ENCODE measurements at places on chromosomes 5 and 9.

DNA sequence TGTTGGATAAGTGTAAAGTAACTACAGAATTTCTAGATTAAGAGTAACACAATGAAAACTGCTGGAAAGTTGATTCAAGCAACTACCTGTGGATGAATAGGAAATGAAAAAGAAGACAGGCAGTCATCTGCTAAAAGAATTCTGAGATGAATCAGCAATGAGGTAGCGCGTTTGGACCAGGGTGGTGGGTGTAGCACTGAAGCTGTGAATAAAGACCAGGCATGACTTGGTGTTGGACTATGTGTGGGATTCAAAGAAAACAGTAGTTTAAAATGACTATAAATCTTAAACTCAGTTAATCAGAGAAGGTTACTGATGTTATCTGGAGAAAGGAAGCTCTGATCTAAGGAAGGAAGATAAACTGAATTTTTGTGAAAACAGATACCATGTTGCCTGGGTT, 159.8 kb downstream of the FBN2 start:
- DNase-seq: no peak

DNA sequence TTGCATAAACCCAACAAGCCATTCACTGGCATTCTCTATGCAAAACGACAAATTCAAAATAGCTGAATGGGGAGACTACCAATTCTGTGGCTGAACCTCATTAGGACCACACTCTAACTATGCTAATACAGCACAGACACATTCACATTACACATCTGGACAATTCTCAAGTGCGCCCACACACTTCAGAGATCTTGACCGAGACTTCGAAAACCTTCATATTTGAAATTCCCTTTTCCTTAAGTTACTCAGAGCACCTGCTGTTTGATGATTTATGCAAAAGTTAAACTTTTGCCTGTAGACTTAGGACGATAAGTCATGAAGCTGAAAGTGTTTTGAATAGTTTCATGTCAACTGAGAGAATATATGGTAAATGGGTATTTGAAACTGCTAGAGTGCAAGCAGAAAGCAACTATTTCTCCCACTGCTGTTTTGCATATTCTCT, 111.9 kb downstream of the FBN2 start:
- no peak for DNase-seq

GRCh38 chr5:169100735-169101075, 200.2 kb downstream of the SLIT3 start:
- no peak for DNase-seq

DNA sequence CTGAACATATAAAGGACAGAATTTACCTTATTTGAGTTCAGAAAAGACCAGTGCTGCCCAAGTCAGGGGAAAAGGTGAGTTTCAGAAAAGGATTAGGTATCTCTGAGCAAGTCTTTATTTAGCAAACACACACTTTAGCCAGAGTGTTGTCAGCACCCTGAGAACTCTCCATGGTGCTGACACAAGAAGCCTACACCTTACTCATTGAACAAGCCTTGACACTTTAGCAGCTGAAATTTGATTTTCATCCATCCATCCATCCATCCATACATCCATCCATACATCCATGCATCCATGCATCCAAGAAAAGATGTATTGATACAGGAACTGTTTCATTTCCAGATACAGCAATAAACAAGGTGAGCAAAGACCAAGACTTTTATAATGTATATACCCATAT, 311.2 kb downstream of the TRIM32 start:
- no peak for DNase-seq

GRCh38 chr5:10578869-10579268, 15.0 kb downstream of the ANKRD33B start:
- DNase-seq: no peak

DNA sequence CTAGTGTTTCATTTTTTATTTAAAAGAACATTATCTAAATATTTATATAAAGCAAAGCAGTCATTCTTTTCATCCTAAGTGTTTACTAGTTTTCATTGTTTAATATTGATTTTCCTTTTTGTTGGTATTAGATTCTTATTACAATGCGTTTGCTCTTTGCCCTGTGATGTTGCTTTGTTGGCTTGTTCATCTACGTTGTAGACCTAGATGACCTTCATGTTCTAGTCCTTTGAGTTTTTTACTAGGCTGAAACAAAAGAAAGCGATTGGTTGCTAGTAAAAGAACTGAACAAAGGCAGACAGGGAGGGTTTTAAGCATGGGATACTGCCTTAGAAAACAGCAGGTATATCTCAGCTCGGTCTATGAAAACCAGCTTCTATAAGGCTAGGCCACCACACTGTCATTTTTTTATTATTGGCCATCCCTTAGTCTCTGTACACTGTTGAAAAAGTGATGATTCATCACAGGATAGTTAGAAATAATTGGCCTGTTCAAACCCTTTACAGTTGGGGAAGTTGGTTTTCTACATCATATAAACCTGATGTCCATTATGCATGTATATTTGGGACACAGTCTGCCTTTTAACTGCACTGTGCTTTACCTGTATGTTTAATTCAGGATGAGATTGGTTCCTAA, 119.0 kb downstream of the ZCCHC7 start:
- DNase-seq: no peak

DNA sequence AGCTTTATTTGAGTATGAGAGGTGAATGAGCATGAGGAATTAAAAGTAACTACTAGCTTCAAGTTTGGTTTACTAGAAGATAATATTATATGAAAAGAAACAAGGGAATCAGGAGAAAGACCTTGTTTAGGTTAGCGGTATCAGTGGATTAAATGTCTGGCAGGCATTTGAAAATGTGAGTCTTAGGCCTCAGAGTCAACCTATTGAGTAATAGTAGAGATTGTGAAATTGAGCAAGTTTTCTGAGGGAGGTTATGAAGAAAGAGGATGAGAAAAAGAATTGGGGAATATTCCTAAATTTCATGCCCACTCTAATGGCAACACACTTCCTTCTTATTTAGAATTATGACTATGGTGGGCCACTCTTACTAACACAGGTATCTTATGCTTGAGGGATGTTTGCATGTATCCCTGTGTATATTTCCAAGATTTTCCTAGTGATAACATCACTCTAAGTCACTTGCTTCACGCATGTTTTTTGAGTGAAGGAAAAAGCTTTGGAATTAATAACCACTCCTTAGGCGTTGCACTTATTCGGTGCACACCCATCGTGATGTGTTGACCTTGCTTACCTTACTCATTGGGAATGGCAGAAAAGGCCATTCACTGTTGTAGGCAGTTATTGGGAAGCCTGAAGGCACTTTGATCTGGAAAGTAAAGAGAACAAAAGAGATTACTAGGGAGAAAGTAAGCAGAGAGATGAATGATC, 8.2 kb upstream of the ELL2 start:
- no peak for DNase-seq

DNA sequence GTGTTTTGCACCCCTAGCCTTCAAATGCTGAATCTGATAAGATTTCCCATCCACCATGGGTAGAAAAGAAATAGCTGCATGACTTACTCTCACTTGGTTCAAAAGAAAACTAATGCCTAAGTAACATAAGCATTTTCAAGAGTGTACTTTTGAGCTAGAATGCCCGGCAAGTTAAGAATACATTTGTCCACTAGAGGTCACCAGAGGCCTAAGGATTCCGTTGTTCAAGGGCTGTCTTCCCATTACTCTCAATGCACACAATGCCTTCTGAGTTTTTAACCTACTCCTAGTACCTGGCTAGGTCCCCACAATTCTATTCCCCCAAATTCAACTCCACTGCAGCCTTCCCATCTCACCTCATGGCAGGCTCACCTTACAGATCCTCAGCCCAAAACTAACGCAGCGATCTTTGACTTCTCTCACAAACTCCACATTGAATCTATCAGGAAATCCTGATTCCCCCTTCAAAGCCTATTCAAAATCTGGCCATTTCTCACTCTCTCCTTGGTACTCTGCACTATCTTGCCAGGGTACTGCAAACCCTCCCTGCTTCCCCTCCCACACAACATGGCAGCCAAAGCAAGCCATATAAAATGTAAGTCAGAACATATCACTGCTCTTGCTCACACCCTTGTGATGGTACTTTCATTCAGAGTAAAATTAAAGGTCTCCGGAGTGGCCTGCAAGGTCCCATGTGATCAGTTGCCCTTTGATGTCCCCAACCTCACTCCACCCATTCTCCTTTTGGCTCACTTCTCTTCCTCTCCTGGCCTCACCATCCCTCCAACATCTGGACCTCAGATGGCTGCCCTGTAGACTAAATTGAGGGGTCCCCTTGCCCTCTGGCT, 13.4 kb downstream of the OXCT1 start:
- DNase-seq: peak; percentile 37

DNA sequence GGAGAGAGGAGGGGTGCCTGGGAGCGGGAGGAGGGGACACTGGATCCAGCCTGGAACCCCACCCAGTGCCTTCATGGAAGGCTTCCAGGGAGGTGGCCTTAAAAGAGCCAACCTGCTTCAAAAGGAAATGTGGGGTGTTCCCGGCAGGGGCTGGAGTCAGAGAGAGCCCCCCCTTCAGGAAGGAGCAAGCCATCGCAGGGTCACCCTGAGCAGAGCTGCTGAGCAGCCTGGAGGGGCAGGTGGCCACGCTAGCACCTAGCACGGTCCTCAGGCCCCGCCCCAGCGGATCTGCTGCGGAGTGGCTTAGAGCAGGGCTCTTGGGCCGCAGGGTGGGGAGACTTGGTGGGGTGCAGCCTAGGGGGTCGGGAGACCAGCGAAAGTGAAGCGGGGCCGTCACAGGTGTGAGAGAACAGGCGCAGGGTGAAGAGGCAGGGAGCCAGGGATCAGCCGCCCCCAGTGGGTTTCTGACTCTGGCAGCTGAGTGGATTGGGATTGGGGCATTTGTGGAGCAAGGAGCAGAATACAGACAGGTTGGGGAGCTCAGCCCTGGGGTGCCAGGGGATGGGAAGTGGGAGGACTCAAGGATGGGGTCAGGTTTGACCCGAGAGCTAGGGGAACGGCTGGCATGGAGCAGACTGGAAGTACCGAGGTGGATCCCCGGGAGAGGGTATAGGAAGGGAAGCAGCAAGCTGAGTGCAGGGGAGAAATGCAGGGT, 1.5 kb downstream of the LCN2 start:
- DNase-seq: no peak

DNA sequence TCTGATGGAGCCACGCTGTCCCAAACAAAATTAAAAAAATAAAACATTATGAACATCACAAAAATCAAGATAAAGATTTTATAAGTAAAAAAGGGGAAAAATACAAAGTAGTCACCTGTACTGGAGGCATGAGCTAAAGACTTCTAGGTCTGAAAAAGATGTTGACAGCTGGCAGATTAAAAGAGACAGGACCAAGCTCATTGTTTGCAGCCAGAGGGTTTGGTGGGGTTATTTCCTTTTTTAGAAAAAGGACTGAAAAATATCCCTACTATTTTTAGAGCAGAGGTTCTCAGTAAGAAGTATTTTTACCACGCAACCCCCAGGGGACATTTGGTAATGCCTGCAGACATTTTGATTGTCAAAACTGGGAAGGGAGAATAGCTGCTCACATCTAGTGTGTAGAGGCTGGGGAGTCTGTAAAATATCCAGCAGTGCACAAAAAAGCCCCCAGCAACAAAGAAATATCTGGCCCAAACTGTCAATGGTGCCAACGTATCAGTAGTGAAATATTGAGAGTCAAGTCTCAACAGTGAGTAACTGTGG, 353.4 kb downstream of the TLE1 start:
- DNase-seq: no peak

DNA sequence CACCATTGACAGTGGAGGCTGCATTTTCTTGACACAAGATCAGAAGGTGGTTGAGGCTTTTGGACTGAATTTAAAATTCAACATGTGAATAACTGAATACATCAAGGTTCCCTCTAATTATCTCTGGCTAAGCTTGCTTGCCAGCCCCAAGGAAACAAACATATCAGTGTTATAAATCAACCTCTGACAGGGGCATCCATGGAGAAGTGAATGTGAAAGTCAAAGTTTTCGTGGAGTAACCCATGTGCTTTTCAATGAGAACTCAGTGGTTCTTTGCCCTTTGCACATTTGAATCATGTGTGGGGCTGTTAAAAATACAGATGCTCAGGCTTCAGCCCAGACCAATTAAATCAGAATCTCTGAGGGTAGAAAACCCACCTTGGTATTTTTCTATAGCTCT, 128.9 kb downstream of the LRRC70 start:
- DNase-seq: no peak

GRCh38 chr5:55997742-55998351, 3.1 kb upstream of the IL6ST start:
- DNase-seq: peak; percentile 22

- DNase-seq: no peak
Observed at GRCh38 chr5:128920345-128921215, 44.7 kb upstream of the SLC27A6 start.

DNA sequence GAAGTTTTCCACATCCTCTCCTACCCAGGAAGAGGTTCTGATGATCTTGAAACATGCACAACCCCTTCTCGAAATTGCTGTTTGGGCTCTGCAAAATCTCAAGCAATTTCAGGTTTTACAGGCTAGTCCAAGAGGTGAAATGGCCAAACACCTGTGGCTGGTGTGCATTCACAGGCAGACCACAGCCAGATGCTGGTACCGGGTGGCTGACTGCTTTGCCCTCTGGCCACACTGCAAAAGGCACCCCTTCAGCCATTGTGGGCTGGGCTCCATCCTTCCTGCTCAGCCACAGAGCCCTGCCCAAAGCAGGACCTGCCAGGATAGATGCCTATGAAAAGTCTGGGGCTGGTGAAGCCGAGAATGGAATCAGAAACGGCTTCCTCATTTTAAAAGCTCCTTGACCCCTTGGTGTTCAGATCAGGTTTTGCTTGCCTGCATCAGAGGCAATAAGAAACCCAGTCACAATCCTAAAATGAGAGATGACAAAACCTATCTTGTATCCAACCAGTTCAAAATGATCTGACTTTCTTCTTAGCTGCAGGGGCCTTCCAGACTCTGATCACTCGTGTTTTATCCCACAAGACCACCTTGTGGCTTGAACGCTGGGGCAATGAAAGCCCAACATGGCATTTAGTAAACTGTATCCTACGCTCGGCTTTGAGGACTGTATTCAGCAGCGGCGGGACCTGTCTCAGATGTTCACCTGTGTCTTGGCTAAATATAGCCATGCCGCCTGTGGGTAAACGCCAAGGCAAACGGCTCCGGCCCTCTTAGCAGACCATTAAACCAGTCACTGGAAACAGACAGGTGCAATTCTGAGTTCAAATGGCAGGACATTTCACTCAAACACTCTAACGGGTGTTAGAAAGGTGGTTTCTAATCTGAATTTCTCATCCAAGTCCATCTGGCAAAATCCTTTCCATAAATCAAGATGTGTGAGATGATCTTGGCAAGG, 49.6 kb downstream of the EPB41L4B start:
- DNase-seq: no peak

DNA sequence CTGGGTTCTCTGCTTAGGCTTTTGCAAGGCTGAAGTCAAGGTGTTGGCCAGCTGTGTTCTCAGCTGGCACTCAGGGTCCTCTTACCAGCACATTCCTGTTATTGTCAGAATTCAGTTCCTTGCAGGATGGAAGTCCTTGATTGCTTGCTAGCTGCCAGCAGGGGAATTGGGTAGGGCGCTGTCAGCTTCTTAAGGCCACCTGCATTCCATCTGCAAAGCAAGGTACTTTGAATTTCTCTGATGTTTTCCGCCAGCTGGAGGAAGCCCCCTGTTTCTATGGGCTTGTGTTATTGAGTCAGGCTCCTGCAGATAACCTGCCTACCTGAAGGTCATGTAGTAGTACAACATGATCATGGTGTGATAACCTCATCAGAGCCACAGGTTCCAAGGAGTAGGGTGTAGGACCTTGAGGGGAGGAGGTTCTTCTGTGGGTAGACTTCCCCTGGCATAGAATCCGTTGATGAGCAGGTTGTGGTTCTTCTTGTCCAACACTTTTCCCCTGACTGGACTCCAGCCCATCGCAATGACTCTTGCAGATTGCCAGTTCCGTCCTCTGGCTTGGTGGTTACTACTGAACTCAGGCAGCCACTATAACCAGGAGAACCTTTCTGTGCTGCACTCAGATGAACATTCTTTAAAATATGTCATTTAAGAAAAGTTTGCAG, 6.8 kb downstream of the TENT4A start:
- DNase-seq: no peak

All from stimulated activated CD4-positive, alpha-beta T cell treated with anti-CD3 and anti-CD28 coated beads, Interleukin-1b, Interleukin-23, amount 100 ng/mL, for 48 hours (primary cell).